ENCODE measurements at places on chromosomes 3 and 15.

- DNase-seq: no peak
Observed at GRCh38 chr3:102180280-102180931, 254.4 kb upstream of the ZPLD1 start.

- no peak for DNase-seq
Observed at GRCh38 chr3:21049334-21050062, 701.5 kb downstream of the ZNF385D start.

DNA sequence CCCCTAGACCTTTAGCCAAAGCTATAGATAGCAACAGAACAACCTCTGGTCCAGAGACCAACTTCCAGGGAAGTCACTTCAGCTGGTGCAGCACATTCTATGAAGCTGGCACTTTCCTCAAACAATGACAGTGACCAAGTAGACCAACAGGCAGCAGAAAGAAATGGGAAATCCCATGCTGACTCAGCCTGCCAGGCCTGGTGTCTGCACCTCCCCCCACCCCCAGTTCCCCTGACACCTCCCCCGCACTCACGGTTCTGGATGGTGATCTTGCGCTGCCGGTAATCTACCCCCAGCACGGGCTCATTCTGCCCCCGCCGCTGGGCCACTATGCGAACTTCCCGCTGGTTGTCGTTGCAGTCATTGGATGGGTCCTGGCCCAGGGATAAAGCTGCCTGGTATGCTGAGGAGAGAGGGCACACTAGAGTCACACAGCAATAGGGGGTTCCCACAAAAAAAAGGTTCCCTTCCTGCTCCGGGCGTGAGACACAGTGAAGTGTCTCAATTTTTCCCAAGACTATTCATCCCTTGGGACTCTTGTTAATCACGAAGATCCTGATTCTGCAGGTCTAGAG, 17.0 kb downstream of the ILDR1 start:
- DNase-seq: no peak

DNA sequence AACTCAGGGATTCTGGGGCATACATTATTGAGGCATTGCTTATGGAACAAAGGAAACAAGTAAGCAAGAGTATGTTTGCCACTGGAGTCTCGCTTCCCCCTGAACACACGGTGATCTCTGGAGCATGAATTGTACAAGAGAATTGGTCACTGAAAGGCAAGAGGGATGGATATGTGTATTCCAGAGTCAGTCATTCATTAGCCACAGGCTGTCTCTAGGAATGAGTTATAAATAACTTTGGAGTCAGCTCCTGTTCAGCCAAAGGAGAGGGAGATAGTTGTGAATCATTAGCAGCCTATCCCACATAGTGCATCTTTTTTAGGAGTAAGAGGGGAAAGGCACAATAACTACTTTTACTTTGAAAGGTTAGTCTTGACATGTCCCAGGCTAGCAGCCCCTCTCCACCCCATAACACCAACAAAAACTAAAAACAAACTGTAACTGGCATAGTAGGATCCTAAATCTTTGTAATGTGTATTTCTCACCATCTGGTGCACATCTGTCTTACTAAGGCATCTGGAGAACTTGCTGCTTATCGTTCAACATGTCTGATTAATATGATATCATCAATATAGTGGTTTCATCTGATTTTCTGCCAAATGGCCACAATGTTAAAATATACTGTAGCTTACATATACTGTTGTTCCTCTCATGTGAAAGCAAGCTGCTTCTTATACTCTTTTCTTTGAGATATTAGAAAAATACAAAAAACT, 462.2 kb downstream of the GRM7 start:
- DNase-seq: no peak

GRCh38 chr3:32018757-32019564, 37.4 kb downstream of the ZNF860 start:
- DNase-seq: no peak

GRCh38 chr15:70086636-70087035, 11.1 kb downstream of the TLE3 start:
- no peak for DNase-seq

- no peak for DNase-seq
Observed at GRCh38 chr3:50604628-50605588, 6.7 kb downstream of the CISH start.

DNA sequence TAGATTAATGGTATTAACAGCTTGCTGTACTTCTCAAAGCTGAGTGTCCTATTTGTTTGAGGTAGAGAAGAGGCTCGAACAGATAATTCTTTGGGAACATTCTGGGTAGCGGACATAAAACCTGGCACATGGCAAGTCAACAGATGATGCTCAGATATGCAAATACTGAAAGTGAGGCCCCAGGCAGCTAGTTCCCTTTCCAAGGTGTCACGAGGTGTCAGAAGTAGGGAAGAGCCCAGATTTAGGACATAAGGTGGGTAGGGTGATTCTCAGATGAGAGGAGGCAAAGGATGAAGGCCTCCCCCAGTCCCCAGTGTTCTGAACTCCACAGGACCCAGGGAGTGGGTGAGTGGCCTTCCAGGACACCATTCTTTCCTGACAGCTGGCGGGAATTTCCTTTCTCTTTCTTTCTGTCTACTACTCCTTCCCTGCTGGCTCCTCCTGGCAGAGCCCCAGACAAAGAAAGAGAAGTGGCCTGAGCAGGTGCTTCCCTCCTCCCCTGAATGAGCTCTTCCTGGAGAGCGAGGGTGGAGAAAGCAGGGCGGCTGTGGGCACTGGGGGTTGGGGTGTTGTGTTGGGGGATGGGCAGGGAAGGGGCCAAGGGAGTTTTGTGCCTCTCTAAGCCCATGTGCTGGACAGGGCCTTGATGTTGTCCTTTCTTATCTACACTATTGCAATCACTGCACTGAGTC, 87.5 kb downstream of the CORO2B start:
- DNase-seq: no peak

GRCh38 chr3:186143250-186143649, 34.4 kb upstream of the ETV5 start:
- no peak for DNase-seq

GRCh38 chr3:53748512-53749271, 97.5 kb downstream of the CHDH start:
- no peak for DNase-seq

- DNase-seq: no peak
Observed at GRCh38 chr3:9185701-9186100, 63.7 kb downstream of the SRGAP3 start.

GRCh38 chr3:126494204-126494969, 18.7 kb upstream of the ZXDC start:
- no peak for DNase-seq

DNA sequence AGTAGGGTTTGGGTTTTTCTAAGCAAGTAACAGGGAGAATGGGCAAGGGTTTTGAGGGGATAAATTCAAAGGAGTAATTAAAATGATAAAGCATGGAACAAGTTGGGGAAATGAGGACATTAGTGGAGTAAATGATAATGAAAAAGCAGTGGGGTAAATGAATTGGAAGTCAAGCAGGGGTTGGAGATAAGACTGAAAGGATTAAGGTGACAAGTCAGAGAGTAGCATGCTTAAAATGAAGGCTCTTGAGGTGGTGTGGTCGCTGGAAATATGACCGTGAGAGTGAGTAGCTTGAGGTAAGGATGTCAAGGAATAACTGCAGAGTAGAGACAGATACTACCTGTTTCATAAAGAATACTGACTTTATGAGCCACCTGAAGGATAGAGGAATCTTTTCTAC, 408.5 kb downstream of the TBC1D5 start:
- DNase-seq: no peak

DNA sequence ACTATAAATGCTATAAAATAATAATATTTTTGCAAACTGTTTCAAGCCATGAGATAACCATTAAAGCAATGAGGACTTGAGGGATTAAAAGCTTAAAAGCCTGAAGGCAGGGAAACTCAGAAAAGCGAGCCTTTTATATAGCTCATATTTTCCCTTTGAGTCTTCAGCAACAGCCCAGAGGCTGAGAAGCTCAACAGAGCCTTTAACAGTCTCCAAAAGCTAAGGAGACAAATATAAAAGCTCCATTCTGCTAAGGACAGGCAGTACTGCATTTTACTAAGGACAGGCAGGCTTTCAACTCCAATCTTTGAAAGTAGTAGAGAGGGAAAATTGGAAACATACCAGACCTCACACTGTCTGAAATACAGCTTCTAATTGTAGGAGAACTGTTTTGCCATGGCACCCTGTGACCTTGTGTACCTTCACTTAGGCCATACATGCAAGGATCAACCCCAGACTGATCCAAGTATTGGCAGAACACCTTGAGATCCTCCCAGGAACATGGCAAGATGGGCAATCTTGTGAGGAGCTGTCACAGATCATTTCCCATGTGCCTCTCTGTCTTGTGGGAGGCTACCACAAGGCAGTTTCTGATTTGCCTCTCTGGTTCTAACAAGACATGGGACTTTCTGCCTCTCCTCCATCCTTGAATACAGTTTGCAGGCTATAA, 53.1 kb upstream of the ARNT2 start:
- no peak for DNase-seq

DNA sequence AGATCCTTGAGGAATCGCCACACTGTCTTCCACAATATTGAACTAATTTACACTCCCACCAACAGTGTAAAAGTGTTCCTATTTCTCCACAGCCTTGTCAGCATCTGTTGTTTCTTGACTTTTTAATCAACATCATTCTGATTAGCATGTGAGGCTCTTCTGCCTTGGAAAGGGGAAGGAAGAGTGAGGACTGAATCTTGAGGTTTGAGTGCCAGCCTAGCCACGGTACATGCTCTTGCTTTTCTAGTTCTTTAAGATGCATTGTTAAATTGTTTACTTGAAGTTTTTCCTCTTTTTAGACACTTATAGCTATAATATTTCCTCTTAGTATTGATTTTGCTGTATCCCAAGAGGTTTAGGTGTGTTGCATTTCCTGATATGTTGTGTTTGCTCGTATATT, 596.1 kb downstream of the OTOL1 start:
- DNase-seq: no peak

- DNase-seq: no peak
Observed at GRCh38 chr15:22786868-22787698, 639 bp downstream of the NIPA1 start.
